ENCODE measurements at places on chromosomes 11 and 22.

- no peaks in the 10 kb centered on the region for H3K4me1 ChIP-seq
- DNase-seq = no peak
- no peak overlapping the region for H3K27ac ChIP-seq
Measured at GRCh38 chr11:20310596-20311394, 52.7 kb upstream of the HTATIP2 start.

- peak overlapping the region; percentile 53 for H3K4me3 ChIP-seq
- peaks cover 83% of the 10 kb centered on the region for H3K4me1 ChIP-seq
- H3K27me3 ChIP-seq = no peaks in the 10 kb centered on the region
- no peak for DNase-seq
- no peak overlapping the region for H3K27ac ChIP-seq
Measured at GRCh38 chr22:37219533-37219932, 7.3 kb upstream of the SSTR3 start.

GRCh38 chr11:60935676-60936442 is 11.6 kb downstream of the TMEM132A start:
- H3K27me3 ChIP-seq = peaks cover 3% of the 10 kb centered on the region
- DNase-seq = no peak
- H3K4me1 ChIP-seq = no peaks in the 10 kb centered on the region
- no peak overlapping the region for H3K4me3 ChIP-seq
- H3K36me3 ChIP-seq = no peaks in the 10 kb centered on the region

GRCh38 chr11:70551351-70552166 is 153.2 kb downstream of the CTTN start:
- no peaks in the 10 kb centered on the region for H3K27me3 ChIP-seq
- no peaks in the 10 kb centered on the region for H3K36me3 ChIP-seq
- H3K27ac ChIP-seq = no peak overlapping the region
- no peak for DNase-seq
- H3K4me1 ChIP-seq = no peaks in the 10 kb centered on the region
- no peak overlapping the region for H3K4me3 ChIP-seq

DNA sequence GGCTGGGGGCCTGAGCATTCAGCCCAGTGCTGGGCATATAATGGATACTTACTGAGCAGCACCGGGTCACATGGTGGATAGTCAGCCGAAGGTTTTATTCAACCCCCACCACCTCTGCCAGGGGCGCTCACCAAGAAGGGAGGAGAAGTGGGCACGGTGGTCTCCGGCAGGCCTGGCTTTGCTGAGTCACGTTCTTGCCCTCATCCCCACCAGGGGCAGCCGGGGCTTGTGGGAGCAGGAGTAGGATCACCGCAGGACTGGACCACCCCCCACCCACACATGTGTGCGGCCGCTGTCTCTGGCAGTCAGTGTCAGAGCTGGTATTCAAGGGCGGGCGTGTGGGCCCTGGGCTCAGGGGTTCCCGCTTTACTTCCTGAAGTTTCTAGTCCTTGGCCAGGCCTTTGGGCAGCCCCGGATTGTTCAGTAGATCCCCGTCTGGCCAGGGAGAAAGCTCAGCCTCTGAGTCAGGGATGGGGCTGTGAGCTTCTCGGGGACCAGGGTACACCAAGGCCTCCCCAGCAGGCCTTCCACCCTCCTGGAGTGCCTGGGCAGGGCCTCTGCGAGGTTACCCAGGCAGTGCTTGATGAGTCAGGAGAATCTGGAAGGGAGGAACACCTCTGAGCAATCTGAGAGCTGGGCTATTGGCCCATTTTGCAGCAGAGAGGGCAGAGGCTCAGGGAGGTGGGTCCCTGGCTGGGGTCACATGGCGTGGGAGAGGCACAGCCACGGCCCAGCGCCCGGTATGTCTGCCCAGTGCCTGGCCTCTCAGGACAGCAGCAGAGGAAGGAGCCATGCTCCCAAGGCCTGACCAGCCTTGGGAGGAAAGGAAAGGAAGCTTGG is 60.6 kb downstream of the RTL6 start:
- H3K36me3 ChIP-seq = no peaks in the 10 kb centered on the region
- no peak overlapping the region for H3K27ac ChIP-seq
- H3K27me3 ChIP-seq = no peaks in the 10 kb centered on the region
- no peak for DNase-seq
- no peak overlapping the region for H3K4me3 ChIP-seq

GRCh38 chr11:64566042-64566914 is 24.7 kb upstream of the SLC22A12 start:
- no peak for DNase-seq
- no peaks in the 10 kb centered on the region for H3K27me3 ChIP-seq
- H3K4me1 ChIP-seq = no peaks in the 10 kb centered on the region
- no peaks in the 10 kb centered on the region for H3K36me3 ChIP-seq

DNA sequence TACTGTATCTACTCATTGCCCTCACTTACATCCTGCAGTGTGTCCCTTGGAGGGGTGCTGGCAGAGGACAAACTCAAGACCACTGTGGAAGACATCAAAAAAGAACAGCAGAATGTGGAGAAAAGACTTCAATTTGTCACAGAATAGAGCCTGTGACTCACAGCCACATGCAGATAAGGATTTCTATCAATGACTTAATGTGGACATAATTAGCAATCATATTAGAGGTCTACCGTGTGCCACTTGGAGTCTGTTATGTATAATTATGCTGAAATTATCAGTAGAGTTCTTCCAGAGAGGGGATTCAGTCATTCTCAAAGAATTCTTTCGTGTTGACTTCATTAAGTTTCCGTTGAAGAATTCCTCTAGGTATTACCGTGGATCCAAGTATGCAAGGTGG is 473.5 kb downstream of the MIAT start:
- H3K27ac ChIP-seq = no peak overlapping the region
- H3K4me3 ChIP-seq = no peak overlapping the region
- H3K36me3 ChIP-seq = no peaks in the 10 kb centered on the region
- no peak for DNase-seq
- H3K27me3 ChIP-seq = peaks cover 3% of the 10 kb centered on the region
- H3K4me1 ChIP-seq = no peaks in the 10 kb centered on the region

DNA sequence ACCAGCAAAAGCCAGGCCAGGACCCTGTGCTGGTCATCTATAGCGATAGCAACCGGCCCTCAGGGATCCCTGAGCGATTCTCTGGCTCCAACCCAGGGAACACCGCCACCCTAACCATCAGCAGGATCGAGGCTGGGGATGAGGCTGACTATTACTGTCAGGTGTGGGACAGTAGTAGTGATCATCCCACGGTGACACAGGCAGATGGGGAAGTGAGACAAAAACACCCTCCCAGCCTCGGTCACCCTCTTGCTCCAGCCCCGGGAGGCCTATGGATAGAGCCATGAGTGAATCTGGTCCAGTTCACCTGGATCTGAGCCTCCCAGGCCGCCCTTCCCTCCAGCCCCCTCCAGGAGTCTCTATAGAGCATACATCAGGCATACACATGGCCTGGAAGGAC is 115.2 kb upstream of the IGLL5 start:
- H3K27me3 ChIP-seq = no peaks in the 10 kb centered on the region
- peaks cover 4% of the 10 kb centered on the region for H3K4me1 ChIP-seq
- H3K36me3 ChIP-seq = no peaks in the 10 kb centered on the region
- no peak overlapping the region for H3K27ac ChIP-seq
- DNase-seq = no peak

GRCh38 chr22:43891360-43892182 is at the start of gene PNPLA5:
Gene PNPLA5 (minus strand): TSS chr22:43892013. CDS start chr22:43891880, 133 bp downstream.
- H3K4me1 ChIP-seq = no peaks in the 10 kb centered on the region
- H3K27ac ChIP-seq = no peak within 1 kb of the TSS
- H3K4me3 ChIP-seq = no peak within 1 kb of the TSS
- H3K36me3 ChIP-seq = no peaks in the 10 kb centered on the region

- H3K36me3 ChIP-seq = no peaks in the 10 kb centered on the region
- H3K4me3 ChIP-seq = no peak overlapping the region
- DNase-seq = no peak
- no peaks in the 10 kb centered on the region for H3K27me3 ChIP-seq
- H3K27ac ChIP-seq = no peak overlapping the region
Measured at GRCh38 chr22:27270818-27271510, 530.6 kb downstream of the MN1 start.

DNA sequence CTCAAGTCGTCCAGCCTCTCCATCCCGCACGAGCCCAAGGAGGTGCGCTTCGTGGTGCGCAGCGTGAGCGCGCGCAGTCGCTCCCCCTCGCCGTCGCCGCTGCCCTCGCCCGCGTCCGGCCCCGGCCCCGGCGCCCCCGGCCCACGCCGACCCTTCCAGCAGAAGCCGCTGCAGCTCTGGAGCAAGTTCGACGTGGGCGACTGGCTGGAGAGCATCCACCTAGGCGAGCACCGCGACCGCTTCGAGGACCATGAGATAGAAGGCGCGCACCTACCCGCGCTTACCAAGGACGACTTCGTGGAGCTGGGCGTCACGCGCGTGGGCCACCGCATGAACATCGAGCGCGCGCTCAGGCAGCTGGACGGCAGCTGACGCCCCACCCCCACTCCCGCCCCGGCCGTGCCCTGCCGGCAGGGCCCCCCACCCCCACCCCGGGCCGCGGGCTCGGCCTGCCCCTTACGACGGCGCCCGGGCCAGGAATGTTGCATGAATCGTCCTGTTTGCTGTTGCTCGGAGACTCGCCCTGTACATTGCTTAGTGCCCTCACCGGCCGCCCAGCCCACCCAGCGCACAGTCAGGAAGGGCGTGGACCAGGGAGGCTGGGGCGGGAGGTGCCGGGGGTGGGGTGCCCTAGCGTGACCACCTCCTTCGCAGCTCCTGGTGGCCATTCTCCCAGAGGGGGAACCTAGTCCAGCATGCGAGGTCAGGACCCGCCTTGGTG is 6.9 kb upstream of the ACR start:
- H3K36me3 ChIP-seq = no peaks in the 10 kb centered on the region
- H3K27me3 ChIP-seq = no peaks in the 10 kb centered on the region
- no peak overlapping the region for H3K27ac ChIP-seq

GRCh38 chr22:27454807-27455450 is 346.6 kb downstream of the MN1 start:
- H3K27ac ChIP-seq = no peak overlapping the region
- H3K36me3 ChIP-seq = no peaks in the 10 kb centered on the region
- no peak for DNase-seq
- no peak overlapping the region for H3K4me3 ChIP-seq
- no peaks in the 10 kb centered on the region for H3K4me1 ChIP-seq
- H3K27me3 ChIP-seq = no peaks in the 10 kb centered on the region

DNA sequence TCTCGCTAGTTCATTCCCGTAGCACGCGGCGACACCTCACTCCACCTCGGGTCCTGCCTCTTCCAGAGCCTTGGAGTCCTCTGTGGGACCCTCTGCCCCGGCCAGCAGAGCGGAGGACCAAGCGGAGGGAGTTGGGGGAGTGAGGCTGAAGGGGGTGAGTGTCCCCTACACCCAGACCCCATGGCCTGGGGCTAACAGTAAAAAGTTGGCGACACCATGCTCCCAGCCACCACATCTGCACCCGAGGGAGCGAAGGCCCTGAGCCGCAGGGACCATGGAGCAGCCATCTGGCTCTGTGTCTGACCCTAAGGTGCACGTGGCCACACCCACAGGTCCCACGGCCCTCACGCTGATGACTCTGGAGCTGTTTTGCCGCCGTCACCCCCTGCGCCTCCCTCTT is 293.8 kb downstream of the BRD1 start:
- H3K4me3 ChIP-seq = no peak overlapping the region
- H3K36me3 ChIP-seq = no peaks in the 10 kb centered on the region
- H3K4me1 ChIP-seq = no peaks in the 10 kb centered on the region
- no peak overlapping the region for H3K27ac ChIP-seq
- no peaks in the 10 kb centered on the region for H3K27me3 ChIP-seq

DNA sequence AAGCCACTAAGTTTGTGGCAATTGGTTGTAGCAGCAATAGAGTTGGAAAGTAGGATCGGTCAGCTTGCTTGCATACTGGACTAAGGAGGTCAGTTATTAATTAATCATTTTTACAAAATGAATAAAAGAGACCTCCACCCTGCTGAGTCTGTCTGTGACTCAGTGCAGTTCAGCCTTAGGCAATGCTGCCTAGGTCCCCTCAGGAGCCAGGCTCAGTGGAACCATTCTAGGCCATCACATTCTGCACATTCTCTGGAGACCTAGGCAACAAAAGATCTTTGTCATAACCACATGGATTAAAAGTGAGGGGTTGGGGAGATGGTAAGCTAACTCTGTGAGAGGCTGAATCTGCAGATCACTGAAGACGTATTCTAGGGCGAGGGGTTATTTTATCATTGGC is 178.7 kb upstream of the CADM1 start:
- H3K4me3 ChIP-seq = no peak overlapping the region
- no peaks in the 10 kb centered on the region for H3K4me1 ChIP-seq
- no peaks in the 10 kb centered on the region for H3K36me3 ChIP-seq
- H3K27ac ChIP-seq = no peak overlapping the region
- no peak for DNase-seq

GRCh38 chr22:45238957-45239680 is 1.6 kb downstream of the KIAA0930 start:
- no peaks in the 10 kb centered on the region for H3K27me3 ChIP-seq
- DNase-seq = no peak
- no peaks in the 10 kb centered on the region for H3K36me3 ChIP-seq
- H3K4me3 ChIP-seq = no peak overlapping the region

DNA sequence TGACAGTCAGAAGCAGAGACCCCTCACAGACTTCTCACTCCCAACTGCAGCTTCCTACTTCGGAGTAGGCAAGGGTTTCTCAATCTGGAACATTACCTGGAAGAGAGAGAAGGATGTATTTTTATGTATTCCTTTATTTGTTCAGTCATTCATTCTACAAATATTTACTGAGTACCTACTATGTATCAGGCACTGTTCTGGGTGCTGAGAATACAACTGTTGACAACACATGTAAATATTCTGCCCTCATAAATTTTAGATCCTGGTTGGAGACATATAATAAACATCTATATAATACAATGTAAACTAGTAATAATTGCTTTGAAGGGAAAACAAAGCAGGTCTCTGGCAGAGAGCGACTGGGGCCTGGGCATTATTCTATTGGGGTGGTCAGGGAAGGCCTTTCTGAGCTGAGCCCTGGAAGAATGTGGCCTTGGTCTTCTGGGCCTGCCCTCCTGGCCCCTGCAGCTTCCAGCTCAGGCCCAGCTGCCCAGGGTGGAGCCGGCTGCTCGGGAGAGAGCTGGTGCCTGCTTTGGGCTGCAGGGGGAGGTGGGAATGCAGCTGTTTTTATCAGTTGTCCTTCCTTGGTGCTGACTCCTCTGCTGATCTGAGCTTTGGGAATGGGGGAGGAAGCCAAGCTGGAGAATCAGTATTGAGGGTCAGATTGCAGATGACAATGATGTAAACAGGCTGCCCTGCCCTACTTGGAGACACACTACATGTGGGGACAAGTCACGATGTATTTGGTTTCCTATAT is 46.8 kb downstream of the PKNOX2 start:
- no peak overlapping the region for H3K4me3 ChIP-seq
- no peak for DNase-seq

GRCh38 chr11:60431251-60431650 is 1.9 kb downstream of the MS4A5 start:
- H3K36me3 ChIP-seq = no peaks in the 10 kb centered on the region
- H3K27ac ChIP-seq = no peak overlapping the region
- H3K27me3 ChIP-seq = peaks cover 7% of the 10 kb centered on the region
- no peaks in the 10 kb centered on the region for H3K4me1 ChIP-seq
- no peak for DNase-seq
- no peak overlapping the region for H3K4me3 ChIP-seq

- peaks cover 5% of the 10 kb centered on the region for H3K27me3 ChIP-seq
- no peak overlapping the region for H3K4me3 ChIP-seq
- no peak for DNase-seq
Measured at GRCh38 chr22:19569976-19570375, 45.8 kb upstream of the CLDN5 start.

Measured in CD8-positive, alpha-beta memory T cell (primary cell).